ENCODE measurements at places on chromosomes 7 and 10.

DNA sequence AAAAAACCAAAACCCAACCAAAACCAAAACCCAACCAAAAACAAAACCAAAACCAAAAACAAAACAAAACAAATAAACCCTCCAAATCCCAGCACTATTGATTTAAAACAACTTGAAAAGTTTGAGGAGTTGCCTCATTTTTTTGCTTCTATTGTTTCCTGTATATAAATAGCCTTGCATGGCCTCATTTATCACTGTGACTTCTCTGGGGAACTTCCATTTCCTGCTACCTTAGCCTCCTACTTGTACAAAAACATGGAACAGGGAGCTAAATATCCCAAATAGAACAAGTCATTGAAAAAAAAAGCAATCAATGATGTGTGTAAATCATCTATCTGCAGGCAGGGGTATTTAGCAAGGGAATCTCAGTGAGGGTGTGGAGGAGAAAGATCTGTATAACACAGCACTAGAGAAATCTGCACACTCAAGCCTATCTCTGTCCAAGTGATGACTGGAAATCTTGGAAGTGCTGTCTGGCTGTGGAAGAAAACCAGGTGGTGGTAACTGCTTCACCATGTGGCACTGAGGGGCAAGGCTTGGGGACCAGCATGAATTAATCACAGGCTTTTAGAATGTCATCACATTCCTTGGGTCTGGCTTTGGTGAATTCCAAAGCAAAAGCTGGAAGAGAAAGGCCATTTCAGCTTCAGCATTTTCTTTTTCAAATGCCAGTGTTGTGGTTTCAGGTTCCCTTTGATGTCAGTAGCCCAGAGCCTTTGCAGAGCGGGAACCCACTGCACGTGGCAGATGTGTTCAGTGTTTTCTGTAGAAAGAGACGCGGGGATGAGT is 349.5 kb upstream of the ZNF32 start:
- DNase-seq = no peak

- DNase-seq = no peak
These were observed 80.0 kb upstream of the PRKAR2B start for GRCh38 chr7:106964466-106964865.

- DNase-seq = peak; percentile 73
These were observed 15.1 kb downstream of the GPR146 start for GRCh38 chr7:1059200-1060091.

DNA sequence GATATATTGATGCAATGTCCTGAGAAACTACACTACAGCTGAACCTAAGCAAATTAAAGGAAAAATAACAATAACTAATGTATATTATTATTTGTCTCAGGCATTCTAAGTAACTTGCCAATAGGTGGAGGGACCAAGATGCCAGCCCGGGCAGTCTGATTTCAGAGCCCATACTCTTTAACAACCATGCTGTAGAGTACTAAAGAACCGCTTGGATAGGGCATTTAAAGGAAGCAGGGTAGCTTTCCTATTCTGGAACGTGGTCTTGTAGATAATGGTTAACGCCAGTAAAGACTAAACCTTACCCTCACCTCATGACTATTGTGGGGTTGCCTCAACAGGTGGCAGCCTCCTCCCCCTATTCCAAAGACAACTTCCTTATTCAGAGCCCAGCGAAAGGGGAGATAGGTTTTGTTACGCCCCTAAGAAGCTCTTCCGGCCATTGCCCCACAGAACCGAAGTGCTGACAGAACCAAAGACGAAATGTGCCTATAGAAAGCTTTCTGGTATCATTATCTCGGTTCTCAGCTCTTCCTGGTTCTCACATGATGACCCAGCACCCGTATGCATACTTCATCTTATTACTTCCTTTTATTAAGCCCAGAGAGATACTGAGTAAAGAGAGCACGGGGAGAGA is 707 bp upstream of the C1GALT1 start:
- DNase-seq = no peak

DNA sequence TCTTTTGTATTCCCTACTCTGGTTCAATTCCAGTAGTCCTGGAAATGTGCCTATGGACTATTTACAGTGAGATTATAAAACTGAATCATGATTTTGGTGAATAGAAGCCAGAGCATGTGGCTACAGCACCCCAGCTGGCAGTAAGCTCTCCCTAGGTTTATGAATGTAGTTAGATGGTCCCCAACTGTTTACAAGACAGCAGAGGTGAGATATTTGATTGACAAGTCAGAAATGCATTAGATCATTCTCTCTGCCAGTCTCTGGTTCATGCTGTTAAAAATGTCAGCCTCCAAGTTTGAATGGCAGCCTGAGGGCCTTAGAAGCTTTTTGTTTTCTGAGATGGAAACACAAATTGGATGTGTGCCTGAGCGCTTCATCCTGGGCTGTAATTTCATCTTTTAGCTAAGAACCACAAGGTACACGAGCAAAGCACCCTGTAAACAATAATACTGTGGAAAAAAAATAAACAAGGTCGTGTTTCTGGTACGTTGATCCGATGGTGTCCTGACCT is 85.0 kb downstream of the BTRC start:
- no peak for DNase-seq

DNA sequence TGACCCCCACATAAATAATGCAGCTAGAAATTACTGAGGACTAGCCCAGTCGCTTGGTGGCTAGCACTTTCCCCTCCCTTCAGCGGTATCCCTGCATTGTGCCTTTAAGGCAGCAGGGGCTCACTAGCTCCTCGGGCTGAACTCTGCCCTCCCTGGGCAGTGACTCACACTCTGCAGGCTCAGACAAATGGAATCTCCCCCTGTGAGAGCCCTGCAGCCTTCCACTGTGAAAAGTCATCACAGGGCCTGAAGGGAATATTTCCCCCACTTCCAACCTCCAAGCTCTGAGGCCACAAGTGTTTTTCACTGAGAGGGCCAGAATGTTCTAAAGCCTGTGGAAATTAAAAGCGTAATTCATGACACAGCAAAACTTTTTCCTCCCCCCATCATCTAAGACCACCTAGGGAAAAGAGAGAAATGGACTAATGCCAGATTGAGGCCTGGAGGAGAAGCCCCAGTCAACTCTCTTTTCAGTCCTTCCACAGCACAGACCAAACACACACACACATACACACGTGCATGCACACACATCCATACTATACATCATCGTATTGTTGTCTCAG is 93.6 kb upstream of the COL1A2 start:
- no peak for DNase-seq

DNA sequence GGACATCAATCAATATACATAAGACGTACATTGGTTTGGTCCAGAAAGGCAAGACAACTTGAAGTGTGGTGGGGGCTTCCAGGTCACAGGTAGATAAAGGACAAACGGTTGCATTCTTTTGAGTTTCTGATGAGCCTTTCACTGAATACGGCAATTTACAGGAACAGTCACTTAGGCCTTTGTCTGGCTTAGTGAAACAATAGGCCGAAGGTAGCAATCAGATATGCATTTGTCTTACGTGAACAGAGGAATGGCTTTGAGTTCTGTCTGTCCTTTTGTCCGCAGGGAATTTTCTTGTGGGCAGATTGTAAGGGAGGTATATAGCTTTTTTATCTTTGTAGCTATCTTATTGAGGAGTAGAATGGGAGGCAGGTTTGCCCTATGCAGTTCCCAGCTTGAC is 10.8 kb upstream of the STN1 start:
- no peak for DNase-seq

GRCh38 chr7:28315565-28316410 is 96.5 kb upstream of the CREB5 start:
- DNase-seq = peak; percentile 48

- no peak for DNase-seq
These were observed 32.7 kb downstream of the ADAP1 start for GRCh38 chr7:921581-922333.

DNA sequence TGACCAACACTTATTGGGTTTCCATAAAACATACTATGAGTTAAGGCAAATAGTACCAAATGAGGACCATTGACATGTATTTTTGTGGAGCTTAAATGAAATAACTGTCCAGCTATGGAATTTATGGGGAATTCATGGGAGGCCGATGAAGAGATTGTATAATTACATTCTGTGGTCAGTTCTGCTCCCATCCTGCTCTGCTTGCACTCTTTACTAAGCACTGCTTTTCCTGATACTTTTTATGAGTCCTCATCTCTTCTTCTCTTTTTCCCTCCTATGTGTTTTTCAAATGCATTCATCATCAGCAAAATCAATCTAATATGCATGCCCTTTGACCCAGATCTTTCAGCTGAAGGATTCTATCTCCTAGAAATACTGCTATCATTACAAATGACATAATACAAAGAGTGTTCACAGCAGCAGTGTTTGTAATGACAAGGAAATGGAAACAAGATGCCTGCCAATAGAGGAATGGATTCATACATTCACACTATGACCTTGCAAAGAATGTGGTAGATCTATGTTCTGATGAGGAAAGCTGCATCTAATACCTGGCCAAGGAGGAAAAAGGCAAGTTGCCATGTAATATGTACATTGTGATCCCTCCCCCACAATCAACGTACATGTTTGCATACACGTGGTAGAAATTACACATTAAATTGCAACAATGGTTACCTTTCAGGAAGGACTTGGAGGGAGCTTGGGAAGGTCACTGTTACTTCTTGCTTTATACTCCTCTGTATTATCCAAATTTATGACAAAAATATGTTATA is 73.9 kb downstream of the PCGF5 start:
- DNase-seq = no peak

DNA sequence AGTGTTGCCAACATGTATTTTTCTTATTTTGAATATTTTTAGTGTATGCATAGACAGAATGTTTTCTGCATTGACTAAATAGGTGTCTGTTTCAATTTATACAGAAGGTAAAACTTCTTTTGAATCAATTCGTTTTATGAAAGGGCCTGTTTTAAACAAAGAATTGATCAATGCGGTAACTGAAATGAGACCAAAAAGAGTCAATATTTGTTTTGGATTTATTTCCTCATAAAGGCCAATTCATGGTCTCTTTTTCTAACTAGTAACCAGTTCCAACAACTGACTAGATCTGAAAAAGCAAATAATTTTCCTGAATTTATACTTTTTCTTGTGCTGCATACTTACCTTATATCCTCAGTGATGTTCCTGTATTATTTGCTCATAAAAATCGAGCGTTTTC is 320.5 kb downstream of the DGKB start:
- no peak for DNase-seq

- no peak for DNase-seq
These were observed 3.9 kb downstream of the LFNG start for GRCh38 chr7:2523461-2523936.

DNA sequence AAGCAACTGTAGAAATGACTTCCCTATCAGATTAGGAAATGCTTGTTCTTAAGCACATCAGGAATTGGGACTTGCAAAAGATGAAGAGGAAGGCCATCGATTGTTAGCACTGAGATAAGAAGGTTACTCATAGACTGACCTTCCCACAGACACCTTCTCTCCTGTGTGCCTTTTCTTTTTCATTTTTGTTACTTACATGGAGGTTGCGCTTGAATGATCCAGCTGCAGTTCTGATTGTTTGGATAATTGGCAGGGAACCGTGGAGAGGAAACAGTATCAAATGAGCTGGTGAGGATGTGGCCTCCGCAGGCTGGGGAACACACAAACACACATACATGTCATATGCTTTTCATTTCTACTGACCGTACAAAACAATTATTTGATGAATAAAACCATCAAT is 134.9 kb upstream of the RSU1 start:
- no peak for DNase-seq

DNA sequence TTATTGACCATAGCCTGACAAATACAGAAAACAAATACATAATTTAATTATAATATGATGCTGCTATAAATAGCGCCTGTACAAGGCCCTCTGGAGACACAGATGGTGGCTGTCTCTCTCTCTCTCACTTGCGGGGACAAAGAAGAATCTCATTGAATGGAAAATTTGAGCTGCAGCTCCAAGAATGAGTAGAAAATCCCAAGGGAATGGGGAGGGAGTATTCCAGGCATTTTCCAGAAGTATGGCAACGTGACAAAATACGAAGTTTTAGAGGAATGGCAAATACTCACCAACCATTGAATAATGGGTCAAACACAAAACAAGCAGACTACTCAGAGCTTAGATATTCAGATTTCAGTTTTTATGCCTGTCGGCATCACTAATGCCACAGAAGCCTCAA is 179.9 kb downstream of the NRP1 start:
- DNase-seq = no peak

- no peak for DNase-seq
These were observed 59.7 kb downstream of the MET start for GRCh38 chr7:116731445-116732335.

- no peak for DNase-seq
These were observed 108.9 kb downstream of the UNCX start for GRCh38 chr7:1341361-1342089.

- peak; percentile 33 for DNase-seq
These were observed 67.6 kb downstream of the C10orf120 start for GRCh38 chr10:122632031-122632430.

DNA sequence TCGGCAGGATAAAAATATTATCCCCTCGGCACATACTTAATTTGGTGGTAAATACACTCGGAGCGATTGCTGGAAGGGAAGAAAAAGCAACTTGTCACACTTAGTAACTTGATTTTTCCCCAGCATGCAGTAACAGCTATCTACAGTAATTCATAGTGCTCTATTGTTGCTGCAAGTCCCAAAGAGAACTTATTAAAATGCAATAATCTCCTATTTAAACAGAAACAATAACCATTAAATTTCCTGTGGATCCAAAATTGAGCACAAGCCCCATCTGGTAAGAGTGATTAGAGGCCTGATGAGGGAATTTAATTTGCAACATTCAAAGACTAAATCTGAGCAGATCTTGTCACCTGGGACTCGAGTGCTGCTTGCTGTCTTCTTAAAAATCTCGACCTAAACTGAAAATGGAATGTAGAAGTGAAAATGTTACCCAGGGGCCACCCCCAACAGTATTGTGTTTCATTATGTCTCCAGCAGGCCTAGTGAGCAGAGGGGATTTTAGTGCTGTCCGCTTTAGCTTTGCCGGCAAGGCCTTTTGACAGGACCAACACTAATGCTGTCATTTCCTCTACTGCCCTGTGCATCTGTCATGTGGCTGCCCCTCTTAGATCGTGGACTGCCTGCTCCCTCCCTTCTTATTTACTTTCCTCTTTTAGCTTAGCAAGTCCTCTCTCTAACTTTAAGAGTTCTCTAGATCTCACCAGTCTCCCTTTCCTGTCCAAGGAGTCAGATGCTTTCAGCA is 639.7 kb downstream of the AUTS2 start:
- no peak for DNase-seq

DNA sequence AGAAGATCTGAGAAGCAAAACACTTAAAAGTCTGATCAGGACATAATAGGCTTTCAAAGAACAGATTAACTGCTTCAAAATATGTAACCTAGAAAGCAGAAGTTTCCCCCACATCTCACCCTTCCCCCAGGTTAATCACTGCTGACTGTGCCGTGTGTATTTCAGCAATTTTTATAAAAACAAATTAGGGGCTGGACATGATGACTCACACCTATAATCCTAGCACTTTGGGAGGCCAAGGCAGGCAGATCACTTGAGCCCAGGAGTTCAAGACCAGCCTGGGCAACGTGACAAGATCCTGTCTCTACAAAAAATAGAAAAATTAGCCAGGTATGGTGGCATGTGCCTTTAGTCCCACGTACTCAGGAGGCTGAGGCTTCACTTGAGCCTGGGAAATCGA is 67.6 kb upstream of the GATA3 start:
- DNase-seq = no peak

GRCh38 chr7:50584793-50585408 is 19.7 kb upstream of the DDC start:
- DNase-seq = no peak
